Keratinocyte (primary cell): ENCODE measurements at places on chromosomes 3 and 15.

DNA sequence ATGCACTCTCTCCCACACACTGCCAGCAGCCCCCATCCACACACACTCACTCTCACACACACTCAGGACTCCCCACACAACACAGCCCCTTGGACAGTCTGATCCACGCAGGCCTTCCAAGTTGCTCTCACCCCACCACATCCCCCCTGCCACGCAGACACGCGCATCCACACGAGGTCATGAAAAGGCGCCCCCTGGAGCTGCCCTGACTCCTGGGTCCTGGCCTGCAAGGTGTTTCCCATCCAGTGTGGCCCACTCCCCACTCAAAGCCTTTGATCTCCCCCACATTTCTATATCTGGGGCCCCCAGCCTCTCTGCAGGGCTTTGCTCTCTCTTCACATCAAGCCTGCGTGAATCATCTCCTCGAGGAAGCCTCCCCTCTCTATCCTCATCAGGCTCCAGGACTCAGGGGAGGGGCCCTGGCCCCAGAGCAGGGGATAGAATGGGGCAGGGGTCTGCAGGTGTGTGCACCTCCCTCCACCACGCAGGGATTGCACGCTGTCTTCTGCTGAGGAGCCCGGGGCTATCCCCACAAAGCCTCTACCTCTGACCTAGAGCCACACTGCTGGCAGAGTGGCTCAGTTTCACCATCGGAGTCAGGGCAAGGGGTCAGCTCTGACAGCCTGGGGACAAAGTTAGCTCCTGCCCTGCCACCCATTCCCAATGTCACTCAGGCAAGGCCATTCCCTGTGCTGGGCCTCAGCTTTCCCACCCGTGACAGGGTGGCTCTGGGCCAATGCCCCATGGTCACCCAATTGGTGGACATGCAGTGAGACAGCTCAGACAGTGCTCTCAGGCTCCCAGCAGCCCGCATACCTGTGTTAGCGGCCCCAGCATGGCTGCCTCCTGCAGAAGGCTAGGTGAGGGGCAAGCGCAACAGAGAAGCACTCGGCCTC, 6.4 kb downstream of the MYL3 start:
- DNase-seq: no peak

- no peak for DNase-seq
These were observed 172.5 kb downstream of the POTEB3 start for GRCh38 chr15:21267671-21268395.

DNA sequence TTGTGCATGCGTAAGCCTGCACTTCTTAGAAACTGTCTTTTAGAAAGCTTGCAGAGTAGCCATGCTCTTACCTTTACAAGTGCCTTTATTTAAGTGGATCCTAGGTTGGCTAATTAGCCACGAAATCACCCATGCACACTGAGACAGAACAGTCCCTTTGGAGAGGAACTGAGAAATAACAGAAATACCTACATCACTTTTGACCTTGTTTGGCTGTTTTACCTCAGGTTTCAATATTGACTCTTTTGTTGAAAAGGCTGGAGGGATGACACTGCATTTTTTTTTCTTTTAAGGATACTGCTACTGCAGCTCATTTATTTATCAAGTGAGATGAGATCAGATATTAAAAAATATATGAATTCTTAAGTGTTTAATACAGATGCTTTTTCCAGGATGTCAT, 155.6 kb upstream of the GOLIM4 start:
- DNase-seq: no peak

- DNase-seq: no peak
These were observed 135.4 kb upstream of the CBLB start for GRCh38 chr3:106004137-106004681.

- no peak for DNase-seq
These were observed 66.1 kb upstream of the CHMP2B start for GRCh38 chr3:87161013-87161412.

- DNase-seq: no peak
These were observed 1.0 kb downstream of the XYLB start for GRCh38 chr3:38347421-38348200.

DNA sequence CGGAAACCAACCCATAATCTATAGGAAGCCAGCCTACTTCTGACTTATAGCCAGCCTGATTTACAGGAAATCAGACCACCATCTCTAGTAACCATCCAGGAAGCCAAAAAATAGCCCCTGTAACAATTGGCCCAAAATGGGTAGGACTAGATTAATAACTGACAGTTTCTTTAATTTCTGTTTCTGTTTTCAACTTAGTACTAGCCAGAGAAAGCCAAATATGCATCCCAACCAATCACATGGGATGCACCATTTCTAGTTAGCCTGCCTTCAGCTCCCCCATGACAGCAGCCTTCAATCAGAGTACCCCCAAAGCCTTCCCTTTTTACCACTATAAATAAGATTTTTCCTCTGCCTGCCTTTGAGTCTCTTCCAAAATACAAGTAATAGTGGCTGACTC, 239.1 kb upstream of the GADL1 start:
- no peak for DNase-seq

GRCh38 chr15:80458580-80458979, 54.4 kb downstream of the ARNT2 start:
- no peak for DNase-seq

DNA sequence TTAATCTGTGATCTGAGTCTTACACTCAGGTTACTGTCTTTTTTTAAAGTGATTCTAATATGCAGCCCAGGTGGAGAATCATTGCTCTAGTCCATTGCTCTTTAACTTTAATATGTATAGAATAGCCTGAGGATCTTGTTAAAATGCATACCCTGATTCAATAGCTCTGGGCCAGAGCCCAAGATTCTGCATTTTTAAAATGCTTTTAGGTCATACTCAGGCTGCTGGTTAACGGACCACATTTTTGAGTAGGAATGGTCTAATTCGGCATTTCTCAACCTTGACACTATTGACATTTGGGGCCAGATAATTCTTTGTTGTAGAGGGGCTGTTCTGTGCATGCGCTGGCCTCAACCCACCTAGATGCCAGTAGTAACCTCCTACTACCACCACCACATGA, 20.9 kb upstream of the FSTL1 start:
- no peak for DNase-seq

- no peak for DNase-seq
These were observed 37.8 kb upstream of the UACA start for GRCh38 chr15:70801109-70801508.

DNA sequence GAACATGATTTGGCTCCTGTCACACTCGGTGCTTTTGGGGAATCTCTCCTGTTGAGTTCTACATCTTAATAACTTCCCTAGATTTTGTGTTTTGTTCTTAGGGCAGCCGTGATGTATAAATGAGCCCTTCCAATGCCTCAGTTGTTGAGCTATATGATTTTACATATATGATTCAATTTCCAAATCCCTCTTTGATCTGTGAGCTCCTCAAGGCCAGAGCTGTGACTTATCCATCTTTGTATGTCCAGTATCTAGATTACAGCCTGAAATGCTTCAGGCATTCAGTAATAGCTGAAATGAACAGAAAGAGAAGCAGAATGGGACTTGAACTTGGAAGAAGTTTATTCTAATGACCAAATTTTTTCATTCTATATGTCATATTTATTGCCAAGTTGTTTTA, 26.6 kb downstream of the CGGBP1 start:
- no peak for DNase-seq

GRCh38 chr15:33279613-33280205, 31.1 kb upstream of the RYR3 start:
- no peak for DNase-seq

- DNase-seq: no peak
These were observed 520 bp downstream of the GREM1 start for GRCh38 chr15:32718227-32718820.

GRCh38 chr15:69156736-69157381, 3.6 kb upstream of the GLCE start:
- no peak for DNase-seq

DNA sequence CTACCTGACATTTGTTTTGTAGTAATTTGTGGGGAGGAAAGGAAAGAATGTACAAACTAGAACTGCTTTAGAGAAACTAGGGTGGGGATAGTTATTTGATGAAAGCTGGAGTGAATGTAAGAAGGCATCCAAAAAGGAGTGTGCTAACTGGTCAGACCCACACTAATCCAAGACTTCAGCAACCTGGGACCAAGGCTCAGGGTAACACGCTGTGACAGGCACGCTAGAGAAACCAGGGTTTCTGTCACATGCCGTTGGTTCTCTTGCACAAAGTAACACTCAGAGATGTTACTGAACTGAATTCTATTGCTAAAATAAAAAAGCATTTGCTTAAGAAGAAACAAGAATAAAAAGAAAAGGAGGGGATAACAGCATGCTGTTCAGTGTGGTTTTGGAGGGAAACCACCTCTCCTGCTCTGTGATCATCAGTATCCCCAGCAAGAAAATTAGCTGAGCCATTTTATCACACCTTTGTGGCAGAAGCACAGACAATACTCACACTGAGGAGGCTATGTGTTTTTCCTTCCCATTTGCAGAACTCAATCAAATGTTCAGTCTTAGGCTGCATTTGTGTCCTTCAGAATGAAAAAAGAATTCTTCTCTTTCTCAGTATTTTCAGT, 2.8 kb upstream of the CCDC80 start:
- DNase-seq: no peak

DNA sequence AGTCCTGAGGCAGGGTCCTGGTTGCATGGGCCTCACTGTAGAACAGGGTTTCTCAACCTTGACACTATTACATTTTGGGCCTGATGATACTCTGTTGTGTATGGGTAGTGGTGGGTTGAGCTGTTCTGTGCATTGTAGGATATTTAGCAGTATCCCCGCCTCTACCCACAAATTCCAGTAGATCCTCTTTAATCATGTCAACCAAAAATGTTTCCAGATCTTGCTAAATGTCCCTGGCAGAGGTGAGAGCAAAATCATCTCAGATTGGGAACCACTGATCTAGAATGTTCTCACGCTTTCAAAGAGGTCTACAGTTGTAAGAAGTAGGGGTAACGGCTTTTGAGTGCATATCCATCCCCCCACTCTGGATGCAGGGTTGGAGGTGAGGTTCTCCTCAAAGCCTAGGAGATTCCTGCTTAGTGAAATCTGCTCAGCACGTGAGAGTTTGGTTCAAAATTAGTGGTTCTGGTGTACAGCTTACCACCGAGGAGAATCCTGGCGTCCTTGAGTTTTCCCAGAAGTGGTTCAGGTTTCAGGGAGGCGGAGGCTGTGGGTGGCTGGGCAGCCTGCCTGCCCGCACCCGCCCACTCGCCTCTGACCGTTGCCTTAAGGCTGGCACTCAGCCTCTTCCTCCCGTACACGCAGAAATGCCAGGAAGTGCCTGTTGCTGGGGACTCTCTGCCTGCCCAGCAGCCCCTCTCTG, 5.3 kb downstream of the ACVR2B start:
- no peak for DNase-seq

GRCh38 chr3:127073941-127074820, 91.3 kb downstream of the PLXNA1 start:
- no peak for DNase-seq

DNA sequence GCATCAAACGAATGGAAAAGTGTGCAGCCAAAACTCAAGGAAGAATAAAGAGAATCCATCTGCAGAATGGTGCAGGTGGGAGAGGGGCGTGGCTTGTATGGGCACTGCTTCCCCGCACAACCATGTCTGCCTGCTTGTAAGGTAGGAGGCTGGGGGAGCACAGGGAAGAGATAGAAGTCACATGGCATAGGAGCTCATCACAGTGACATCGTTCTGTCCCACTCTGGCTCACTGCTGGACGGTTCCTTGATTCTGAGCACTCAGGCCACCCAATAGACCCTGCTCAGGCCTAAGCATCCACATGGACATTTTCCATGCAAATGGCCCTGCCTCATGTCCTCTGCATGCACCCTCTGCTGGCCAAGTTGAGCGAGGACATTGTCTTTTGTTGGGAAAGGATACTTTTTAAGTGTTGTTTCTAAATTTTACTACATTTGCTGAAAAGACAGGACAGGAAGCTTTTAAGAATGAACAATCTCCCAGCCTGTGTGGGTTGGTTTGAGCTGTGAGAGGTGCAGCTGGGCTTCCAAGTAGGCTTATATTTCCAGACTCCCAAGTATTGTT, 3.1 kb downstream of the MYLK start:
- DNase-seq: no peak

- no peak for DNase-seq
These were observed 36.7 kb upstream of the ATP10A start for GRCh38 chr15:25899870-25900269.

DNA sequence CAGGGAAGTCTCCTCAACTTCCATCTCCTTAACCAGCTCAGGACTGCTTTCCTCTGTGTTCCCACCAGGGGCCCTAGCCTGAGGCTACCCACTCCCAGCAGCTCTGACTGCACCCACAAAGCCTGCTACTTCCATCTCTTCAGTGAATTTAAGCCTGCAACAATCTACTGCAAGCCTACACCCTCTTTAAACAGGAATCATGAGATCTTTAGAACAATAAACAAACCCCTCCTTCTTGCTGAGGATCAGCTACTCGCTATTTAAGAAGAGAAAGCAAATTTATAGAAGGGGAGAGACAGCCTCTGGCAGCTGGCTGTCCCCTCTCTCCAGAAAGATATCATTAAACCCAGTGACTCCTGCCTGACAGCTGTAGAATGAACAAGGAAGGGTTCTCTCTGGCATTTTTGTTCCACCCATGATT, 51.9 kb downstream of the ARHGAP31 start:
- no peak for DNase-seq

- no peak for DNase-seq
These were observed 84.1 kb downstream of the RARB start for GRCh38 chr3:25511972-25512721.

GRCh38 chr3:72892081-72892775, 4.4 kb downstream of the GXYLT2 start:
- DNase-seq: peak; percentile 26

- no peak for DNase-seq
These were observed 20.7 kb downstream of the HAPLN3 start for GRCh38 chr15:88874684-88875083.

GRCh38 chr3:140753865-140754754, 76.2 kb downstream of the TRIM42 start:
- DNase-seq: no peak

GRCh38 chr3:138461896-138462295, 27.5 kb downstream of the ESYT3 start:
- DNase-seq: no peak

- DNase-seq: no peak
These were observed 29.5 kb downstream of the GLB1 start for GRCh38 chr3:33067484-33067883.

DNA sequence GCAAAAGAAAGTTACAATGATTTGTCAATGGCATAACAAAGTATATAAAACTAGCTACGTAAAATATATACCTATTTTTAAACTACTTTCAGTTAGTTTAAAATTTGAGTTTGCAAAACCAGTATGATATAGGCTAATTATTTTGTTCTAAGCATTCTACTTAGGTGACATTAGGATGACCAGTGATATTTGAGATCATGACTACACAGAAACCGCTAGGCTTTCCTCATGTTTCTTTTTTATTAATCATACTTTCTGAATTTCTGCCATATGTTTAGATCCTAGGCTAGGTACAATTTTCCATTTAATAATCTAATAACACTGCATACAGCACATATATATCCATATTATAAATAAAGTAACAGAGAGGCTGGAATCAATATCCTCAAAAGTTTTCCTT, 52.4 kb upstream of the XRN1 start:
- DNase-seq: no peak

GRCh38 chr3:9122732-9123364, 126.6 kb downstream of the SRGAP3 start:
- no peak for DNase-seq

GRCh38 chr15:29668120-29668602, 154.1 kb downstream of the TJP1 start:
- peak; percentile 41 for DNase-seq
